ENCODE measurements at places on chromosomes 11 and 22.
A peak's percentile ranks its signal among the peaks of the same experiment; 100 is the strongest.

DNA sequence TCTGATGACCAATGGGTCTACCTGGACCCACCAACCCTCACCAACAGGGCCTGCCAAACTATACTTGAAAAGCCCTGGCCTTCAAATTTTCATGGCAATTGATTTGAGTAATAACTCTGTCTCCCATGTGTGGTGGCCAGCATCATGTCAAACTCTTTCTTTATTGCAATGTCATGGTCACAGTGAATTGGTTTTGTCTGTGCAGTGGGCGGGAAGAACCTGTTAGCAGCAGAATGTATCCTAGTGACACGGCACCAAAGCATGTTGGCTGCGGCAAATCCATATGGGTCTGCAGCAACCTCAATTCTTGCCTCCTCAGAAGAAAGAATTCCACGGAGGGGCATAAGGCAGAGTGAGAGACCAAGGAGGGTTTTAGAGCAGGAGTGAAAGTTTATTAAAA is 19.6 kb upstream of the TMEM123 start:
- no peak for DNase-seq

DNA sequence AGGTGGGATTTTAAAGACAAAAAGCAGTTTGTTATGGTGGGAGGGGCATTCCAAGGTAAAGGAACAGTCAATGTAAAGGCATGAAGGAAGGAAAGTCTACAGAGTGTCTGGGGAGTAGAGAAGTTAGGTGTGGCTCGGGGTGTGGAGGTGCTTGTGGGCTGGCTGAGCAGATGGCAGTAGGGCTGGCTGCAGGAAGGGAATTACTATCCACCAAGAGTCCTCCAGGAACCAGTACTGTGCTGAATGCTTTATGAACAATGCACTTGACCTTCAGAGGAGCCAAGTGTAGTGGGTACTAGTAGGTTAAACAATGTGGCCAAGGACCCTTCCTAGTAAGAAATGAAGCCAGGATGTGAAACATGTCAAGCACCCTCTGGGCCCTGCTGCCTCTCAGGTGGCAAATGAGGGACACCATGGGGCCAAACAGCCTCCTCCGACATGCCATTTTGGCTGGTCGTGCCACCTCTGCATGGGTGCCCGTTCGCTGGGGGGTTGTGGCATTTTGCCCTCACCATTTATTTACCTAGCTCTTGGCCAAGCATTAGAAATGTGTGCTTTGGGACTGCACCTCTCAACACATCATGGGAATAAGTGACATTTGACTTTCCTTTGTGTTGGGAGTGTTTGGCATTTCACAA is 123.6 kb upstream of the TENM4 start:
- no peak for DNase-seq

DNA sequence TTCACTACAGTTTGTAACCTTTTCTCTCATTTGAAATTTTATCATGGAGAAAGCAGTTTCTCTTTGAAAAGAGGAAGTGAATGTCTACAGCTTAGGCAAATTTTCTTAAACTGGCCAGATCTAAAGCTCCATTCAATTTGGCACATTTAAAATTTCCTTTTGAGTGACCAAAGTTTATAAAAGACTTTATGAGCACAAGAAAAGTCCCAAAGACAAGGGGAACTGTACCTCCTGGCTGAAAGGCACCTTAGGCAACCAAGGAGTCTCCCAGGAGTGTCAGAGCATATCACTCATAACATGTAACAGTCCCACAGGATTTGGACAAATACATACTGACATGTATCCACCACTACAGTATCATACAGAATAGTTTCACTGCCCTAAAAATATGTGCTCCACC is 41.3 kb downstream of the NARS2 start:
- no peak for DNase-seq

- DNase-seq: peak; percentile 33
These were observed 58.4 kb upstream of the PSMA1 start for GRCh38 chr11:14578541-14578956.

GRCh38 chr11:78920329-78920728 is 345.7 kb upstream of the NARS2 start:
- DNase-seq: no peak

DNA sequence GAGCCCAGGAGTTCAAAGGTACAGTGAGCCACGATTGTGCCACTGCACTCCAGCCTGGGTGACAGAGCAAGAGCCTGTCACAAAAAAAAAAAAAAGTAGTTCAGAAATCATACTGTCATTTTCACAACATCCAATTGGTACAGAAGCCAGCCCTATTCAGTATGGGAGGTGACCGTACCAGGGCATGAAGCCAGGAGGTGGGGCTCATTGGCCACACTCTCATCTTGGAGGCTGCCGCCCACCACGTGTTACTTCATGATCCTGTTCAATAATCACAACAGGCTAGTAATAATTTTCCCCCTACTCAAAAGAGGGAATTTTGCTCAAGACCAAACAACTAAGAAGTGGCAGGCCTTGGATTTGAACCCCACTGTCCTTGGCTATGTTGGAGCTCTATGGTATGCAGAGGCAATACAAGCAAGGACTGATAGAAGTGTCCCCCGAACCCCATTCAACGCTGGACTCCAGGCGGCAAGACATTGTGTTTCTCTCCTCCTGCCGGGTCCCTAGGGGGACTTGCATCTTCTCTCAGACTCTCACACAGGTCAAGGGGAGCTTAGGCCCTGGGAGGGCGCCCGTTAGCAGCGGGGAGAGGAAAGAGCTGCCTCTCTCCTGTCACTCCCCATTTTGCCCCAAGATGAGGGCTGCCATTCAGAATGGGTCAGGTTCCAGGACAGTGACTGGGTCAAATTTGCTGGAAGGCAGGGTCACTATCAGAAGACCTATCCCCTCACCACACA is 40.2 kb upstream of the EMID1 start:
- no peak for DNase-seq

DNA sequence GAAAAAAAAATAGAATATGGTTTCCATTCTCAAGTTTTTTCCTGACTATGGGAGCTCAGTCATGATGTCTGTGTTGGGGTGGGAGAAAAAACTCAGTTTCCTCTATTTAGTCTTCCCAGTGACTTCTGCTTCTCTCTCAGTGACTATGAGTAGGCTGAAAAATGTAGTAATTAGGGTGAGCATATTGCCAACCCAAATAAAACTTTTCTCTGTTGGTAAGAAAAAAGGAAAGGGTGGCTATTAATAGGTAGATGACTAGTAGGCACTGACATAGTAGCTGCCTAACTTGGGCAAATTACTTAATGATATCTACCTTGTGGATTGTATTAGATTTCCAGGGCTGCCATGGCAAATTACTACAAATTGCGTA is 34.2 kb upstream of the BIRC3 start:
- no peak for DNase-seq
